ENCODE measurements at places on chromosomes 5 and 9. TPM values are rescaled to one million over a fixed set of nuclear protein-coding genes. Genes with fewer than 3 reads are reported as not detected.

- peak; percentile 77 for DNase-seq
These were observed 28.2 kb downstream of the YIPF5 start for GRCh38 chr5:144142139-144142823.

GRCh38 chr5:53024535-53024934 lies 35.4 kb downstream of the ITGA2 start:
- no peak for DNase-seq

GRCh38 chr5:57724836-57725235 lies 242.2 kb upstream of the ACTBL2 start:
- DNase-seq = no peak

GRCh38 chr9:70382709-70383605 lies 31.5 kb downstream of the KLF9 start:
- DNase-seq = no peak

GRCh38 chr5:45847877-45848276 lies 151.7 kb upstream of the HCN1 start:
- DNase-seq = peak; percentile 78

- no peak for DNase-seq
These were observed 19.9 kb downstream of the NOTCH1 start for GRCh38 chr9:136525841-136526499.

DNA sequence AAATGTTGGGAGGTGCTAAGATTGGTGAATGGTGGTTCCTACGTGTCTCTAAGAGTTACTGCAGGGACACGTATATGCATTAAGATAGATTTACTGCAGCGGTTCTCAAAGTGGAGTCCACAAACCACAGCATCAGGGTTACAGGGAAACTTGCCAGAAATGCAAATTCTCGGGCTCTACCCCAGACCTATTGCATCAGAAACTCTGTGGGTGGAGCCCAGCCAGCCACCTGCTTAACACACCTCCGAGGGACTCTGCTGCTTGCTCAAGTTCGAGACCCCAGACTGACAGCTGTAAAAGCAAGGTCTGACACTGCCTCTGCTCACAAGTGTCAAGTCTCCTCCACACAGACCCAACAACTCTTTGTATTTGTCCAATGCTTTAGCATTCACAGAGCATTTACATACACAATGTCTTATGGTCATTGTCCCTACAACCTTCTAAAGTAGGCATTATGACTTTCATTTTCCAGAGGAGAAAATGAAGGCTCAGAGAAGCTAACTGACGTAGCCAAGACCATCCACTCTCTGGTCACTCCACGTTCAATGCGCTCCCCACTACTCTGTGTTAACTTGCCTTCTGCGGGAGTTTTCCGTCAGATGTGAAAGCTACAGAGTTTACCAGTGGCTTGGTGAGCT lies 48.8 kb downstream of the HSD17B3 start:
- DNase-seq = peak; percentile 45

- DNase-seq = no peak
These were observed 3.9 kb downstream of the GCNT4 start for GRCh38 chr5:75048457-75048953.

GRCh38 chr5:143435210-143435657 lies 31.7 kb upstream of the NR3C1 start:
- DNase-seq = no peak

GRCh38 chr9:119771341-119771740 lies 402.1 kb upstream of the BRINP1 start:
- DNase-seq = no peak

The NUTM2G gene
- total RNA-seq = 1.6 TPM

The HK3 gene
- total RNA-seq = not detected

The SPEF2 gene
- total RNA-seq = 0.17 TPM

The ELAVL2 gene
- total RNA-seq = 42.4 TPM

The PCDHGA7 gene
- 4.4 TPM for total RNA-seq

The SPINK7 gene
- total RNA-seq = not detected

The RGS7BP gene
- 5.4 TPM for total RNA-seq
